ENCODE measurements at places on chromosomes 2 and 18.

- DNase-seq = peak; percentile 6
Observed at GRCh38 chr2:24231461-24231881, 56.6 kb downstream of the FAM228A start.

DNA sequence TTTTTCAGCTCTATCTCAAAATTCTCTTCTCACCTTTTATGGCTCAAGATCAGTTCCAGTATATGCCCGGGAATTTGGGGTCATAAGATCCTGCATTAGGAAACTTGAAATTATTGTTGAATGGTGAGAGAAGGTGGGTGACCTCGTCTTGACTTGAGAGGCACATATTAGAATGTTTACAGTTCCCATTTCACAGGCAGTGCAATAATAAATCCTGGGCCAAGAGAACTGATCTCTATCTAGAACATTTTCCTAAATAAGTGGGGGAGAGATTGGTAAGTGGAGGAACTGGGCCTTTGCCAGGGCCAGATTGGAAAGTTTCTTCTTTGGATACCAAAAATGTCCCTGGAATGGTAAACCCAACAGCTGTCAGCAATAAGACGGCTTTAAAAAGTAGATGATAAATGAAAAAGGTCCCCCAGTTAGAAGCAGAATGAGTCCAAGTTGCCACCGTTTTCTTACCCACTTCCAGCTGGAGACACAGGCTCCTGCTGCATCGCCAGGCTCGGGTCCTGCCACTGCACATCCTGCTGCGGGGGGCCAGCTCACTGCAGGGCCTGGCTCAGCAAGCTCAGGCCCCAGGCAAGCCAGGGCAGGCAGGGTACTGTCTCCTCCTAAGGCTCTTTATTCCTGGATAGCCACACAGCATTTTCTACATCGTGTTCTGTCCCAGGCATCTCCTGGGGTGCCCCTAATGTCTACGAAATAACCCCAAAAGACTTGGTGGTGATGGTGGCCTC, 126.4 kb upstream of the EPAS1 start:
- no peak for DNase-seq

DNA sequence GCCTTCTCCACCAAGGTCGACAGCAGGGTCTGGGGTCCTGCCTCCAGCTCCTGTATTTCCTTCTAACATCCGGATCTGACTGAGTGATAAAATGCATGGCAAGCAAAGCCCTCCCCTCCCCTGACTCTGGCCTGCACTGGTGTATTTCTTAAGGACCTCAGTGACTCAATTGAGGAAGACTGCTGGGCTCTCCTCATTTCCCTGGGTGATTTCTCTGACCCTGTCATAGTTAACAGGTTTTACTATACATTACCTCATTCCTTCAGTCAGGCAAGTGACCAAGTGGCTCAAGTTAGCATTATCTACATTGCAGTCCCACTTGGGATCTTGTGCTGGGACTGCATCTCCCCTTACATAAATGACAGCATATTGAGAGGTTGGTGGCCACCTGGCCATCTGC, 38.8 kb upstream of the CCBE1 start:
- no peak for DNase-seq

GRCh38 chr2:57075226-57075625, 891.4 kb downstream of the CCDC85A start:
- DNase-seq = no peak

GRCh38 chr18:78154444-78154843, 825.2 kb upstream of the SALL3 start:
- DNase-seq = no peak

DNA sequence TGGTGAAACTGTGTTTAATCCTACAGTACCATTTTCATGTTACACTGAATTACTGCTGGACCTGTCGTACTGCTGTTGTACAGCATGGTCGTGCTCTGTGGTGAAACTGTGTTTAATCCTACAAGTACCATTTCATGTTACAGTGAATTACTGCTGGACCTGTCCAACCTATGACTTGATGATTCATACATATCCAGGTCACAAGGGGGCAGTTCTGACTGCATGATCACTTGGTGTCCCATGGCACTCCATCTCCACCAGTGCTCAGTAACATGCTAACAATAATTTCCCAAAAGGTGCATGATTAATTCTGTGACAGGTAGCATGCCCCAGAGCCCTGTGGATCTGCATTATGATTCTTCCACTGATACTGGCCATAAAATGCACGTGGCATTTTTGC, 101.6 kb downstream of the ADCYAP1 start:
- no peak for DNase-seq

DNA sequence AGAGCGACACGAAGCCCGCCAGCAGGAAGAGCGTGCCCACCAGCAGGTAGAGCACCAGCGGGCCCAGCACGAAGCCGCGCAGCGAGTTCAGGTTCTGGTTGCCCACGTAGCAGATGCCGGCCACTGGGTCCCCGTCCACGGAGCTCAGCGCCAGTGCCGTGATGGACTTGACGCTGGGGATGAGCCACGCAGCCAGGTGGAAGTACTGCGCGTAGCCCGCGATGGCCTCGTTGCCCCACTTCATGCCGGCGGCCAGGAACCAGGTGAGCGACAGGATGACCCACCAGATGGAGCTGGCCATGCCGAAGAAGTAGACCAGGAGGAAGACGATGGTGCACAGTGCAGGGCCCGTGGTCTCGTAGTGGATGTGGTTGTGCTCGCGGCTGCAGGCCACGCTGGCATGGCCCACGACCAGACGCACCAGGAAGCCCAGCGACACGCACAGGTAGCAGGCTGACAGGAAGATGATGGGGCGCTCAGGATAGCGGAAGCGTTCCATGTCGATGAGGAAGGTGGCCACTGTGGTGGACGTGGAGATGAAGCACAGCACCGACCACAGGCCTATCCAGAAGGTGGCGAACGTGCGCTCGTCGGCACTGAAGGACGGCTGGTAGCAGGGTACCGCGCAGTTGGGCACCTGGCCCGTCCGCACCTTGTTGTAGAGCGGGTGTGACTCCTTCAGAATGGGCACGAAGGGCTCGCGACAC, 2.1 kb downstream of the FZD5 start:
- peak; percentile 27 for DNase-seq

DNA sequence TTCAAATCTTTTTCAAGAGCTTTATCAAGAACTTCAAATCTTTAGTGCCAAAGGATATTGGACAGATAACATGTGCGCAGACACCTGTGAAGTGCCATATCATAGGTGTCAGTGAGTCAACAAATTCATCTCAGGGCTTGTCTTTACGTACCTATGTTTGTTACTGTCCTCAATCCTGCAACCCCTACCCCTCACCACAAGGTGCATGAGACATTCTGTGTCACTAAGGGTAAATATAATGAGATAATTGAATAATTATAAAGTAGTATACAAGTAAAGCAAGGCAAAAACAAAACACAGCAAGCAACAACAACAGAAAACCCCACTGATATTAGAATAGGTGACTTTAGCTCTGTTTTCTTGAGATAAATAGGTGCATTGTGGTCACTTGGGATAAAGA, 1495.8 kb upstream of the TMEFF2 start:
- no peak for DNase-seq

- DNase-seq = peak; percentile 91
Observed at GRCh38 chr2:111160758-111161157, 40.0 kb downstream of the BCL2L11 start.

- DNase-seq = peak; percentile 35
Observed at GRCh38 chr2:189517847-189518535, 62.6 kb downstream of the SLC40A1 start.

DNA sequence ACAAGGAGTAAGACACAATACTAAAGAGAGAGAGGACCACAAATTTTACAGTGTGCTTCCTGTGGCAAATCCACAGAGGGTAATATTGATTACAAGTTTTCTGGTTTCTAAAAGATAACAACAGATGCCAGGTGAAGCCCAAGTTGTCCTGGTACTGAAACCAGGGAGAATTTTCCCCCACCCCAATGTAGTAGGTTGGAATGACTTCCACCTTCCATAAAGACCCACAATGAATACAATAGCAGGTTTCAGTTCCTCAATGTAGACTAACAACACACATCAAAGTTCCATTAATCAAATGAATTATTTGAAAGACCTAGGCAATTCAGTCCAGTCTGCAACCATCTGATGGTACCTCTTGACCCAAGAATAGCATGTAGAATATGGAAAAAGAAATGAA, 44.0 kb upstream of the TMEM247 start:
- no peak for DNase-seq

DNA sequence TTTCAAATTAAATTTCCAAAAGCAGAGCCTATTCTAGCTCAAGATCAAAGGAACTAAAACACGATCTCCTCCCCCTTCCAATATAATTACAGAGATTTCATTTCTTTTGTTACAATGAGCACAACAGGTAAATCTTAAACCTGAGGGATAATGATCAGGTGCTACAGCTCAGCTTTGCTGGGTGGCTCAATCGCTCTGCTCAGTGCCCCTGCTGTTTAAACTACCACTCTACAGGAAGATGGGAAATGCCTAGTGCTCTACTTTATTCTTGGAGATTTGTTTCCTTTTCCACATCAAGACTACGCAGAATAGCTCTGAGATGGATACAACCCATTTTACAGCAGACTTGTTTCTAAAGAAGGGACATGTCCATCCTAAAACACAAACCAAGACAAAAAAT, 162.3 kb downstream of the TCF4 start:
- DNase-seq = no peak

GRCh38 chr18:23809415-23809814, 120.2 kb downstream of the LAMA3 start:
- DNase-seq = no peak

- no peak for DNase-seq
Observed at GRCh38 chr2:207275779-207276178, 110.0 kb upstream of the KLF7 start.

DNA sequence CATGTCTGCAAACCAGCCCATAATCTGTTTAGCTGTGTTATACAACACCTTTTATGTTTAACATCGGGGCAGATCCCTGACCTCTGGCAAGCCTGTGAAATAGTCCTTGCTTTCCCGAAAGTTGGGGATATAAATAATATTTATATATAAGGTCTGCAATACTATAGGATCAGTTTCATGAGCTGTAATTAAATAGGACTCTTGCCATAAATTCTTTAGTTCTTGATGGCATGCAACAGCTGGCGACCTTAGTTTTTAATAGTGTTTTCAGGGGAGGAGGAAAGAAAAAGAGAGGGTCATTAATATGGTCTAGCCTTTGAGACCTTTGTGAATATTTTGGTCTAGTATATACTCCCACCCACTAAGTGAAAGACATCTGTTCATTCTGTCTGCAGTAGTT, 166.5 kb downstream of the MTX2 start:
- no peak for DNase-seq

DNA sequence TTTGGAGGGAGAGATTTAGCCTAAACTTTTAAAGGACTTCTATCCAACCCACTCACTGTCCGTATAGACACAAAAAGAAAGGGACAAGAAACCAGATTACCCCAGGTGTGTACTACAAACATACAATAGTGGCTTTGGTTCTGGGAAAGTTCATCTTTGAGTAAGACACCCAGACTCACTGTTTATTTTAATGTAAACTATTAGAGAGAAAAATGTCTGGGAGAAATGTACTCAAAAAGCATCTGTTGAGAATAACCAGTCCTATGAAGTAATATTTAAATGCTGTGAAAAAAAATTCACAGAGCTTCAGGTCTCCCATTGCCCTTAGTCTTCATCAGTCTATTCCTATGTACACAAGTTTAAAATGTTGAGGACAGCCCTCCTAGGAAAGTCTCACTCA, 107.5 kb downstream of the SLC8A1 start:
- DNase-seq = peak; percentile 44

All from adipocyte (in vitro differentiated cells).